Myocyte (in vitro differentiated cells): ENCODE measurements at places on chromosomes 12 and 14.

DNA sequence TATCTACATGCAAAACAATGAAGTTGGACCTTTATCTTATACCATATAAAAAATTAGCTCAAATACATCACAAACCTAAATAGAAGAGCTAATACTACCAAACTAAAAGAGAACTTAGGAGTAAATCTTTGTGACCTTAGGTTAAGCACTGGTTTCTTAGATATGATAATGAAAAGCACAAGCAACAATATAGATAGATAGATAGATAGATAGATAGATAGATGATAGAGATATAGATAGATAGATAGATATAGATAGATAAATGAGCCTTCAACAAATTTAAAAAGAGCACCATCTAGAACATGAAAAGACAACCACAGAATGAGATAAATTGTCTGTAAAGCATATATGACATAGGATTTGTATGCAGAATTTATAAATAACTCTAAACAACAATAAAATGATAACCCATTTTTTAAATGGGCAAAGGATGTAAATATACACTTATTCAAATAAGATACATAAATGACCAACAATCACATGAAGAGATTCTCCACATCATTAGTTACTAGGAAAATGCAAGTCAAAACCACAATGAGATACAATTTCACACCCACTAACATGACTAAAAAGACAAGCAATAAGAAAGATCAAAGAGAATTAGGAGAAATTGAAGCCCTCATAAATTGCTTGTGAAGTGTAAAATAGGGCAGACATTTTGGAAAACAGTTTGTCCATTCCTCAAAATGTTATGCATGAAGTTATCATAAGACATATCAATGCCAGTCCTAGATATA is 293.7 kb downstream of the BTG1 start:
- peak; percentile 22 for DNase-seq

DNA sequence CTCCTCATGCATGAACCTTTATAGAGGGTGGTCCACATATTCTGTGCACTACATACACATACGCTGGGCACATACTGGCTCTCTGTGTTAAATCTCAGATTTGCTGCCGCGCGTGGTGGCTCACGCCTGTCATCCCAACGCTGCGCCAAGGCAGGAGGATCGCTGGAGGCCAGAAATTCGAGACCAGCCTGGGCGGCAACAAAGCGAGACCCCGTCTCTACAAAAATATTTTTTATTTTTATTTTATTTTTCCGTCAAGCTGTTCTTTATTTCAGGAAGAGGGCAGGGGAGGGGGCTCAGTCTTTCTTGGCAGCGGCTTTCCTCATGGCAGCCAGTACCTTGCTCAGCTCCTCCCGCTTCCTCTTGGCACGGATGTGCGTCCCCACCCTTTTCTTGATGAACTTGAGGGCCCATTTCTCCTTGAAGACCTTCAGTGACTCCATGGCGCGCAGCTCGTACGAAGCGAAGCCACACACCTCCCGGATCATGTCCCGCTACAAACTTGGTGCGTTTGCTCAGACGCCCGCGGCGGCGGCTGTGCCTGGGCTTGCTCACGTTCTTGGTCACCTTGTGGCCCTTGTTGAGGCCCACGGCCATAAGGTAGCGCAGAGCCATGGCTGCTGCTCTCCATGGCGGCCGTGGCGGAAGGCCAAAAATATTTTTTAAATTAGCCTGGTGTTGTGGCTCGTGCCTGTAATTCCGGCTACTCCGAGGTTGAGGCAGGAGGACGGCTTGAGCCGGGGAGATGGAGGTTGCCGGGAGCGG is 3.2 kb downstream of the DCAF4 start:
- DNase-seq = no peak

- DNase-seq = no peak
Observed at GRCh38 chr14:33928895-33929294, 22.0 kb downstream of the EGLN3 start.

- no peak for DNase-seq
Observed at GRCh38 chr12:23221066-23221465, 596.1 kb downstream of the ETNK1 start.

GRCh38 chr12:124279846-124280360 is 15.0 kb upstream of the RFLNA start:
- DNase-seq = peak; percentile 75

- DNase-seq = no peak
Observed at GRCh38 chr14:23528555-23528954, 23.0 kb downstream of the ZFHX2 start.

GRCh38 chr12:112916270-112916669 is 9.5 kb downstream of the OAS1 start:
- DNase-seq = peak; percentile 43

DNA sequence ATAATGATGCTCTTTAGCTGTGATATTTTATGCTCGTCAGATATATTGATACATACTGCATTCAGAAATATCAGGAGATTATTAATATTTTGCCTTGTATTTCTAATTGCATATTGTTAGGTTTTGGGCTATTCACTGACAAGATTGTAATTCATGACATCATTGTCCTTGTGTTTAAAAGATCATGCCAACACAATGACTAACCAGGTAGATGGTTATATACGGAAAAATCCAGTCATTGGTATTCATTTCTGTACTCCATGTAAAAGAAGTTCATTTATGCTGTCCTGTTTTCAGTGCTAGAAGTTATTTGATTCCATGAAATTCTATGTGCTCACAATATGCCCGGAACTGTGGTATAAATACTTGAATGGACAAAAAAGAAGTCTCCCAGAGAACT is 107.5 kb downstream of the KITLG start:
- no peak for DNase-seq
